NCI-H460 (cell line): ENCODE measurements at places on chromosomes 7 and 10. TPM values are rescaled to one million over a fixed set of nuclear protein-coding genes. Genes with fewer than 3 reads are reported as not detected.

Gene PLPP4
- not detected in 2 replicates for total RNA-seq

Gene ANKRD30A
- total RNA-seq, result not detected in 2 replicates

Gene C10orf62
- 0.12 TPM in 1 of 2 replicates, not detected in the other for total RNA-seq

Gene GSTO2
- 75.4 and 86.5 TPM in 2 replicates for total RNA-seq

Gene COL13A1
- 0.15 and 0.20 TPM in 2 replicates for total RNA-seq

Gene PARP12
- total RNA-seq, result 23.4 and 25.6 TPM in 2 replicates

Gene APBB1IP
- total RNA-seq, result not detected in 2 replicates

Gene UTF1
- total RNA-seq, result not detected in 2 replicates
